ENCODE measurements at places on chromosomes 1 and 21. TPM values are rescaled to one million over a fixed set of nuclear protein-coding genes. Genes with fewer than 3 reads are reported as not detected.

Gene ADAM30
- total RNA-seq = under 0.01 TPM

Gene RAB3B
- total RNA-seq = 77.3 TPM

Gene ACTRT2
- not detected for total RNA-seq

Gene OR10Z1
- not detected for total RNA-seq

Gene STK40
- 24.6 TPM for total RNA-seq

Gene CASQ1
- total RNA-seq = not detected

Gene HENMT1
- 5.2 TPM for total RNA-seq

Gene PDE9A
- 3.9 TPM for total RNA-seq

Gene KPRP
- not detected for total RNA-seq

Gene F5
- not detected for total RNA-seq

Gene CFHR4
- not detected for total RNA-seq

Gene SEMA4A
- 0.43 TPM for total RNA-seq

Gene SNAP47
- 58.3 TPM for total RNA-seq

Gene DDR2
- 289 TPM for total RNA-seq

Gene TNFRSF1B
- total RNA-seq = 25.9 TPM

Gene MRPL37
- 79.5 TPM for total RNA-seq

Gene SMIM11
- 4.7 TPM for total RNA-seq

Gene SLC37A1
- 0.97 TPM for total RNA-seq

Gene KRTAP21-1
- not detected for total RNA-seq

Gene RBP7
- 0.43 TPM for total RNA-seq

Gene BARHL2
- not detected for total RNA-seq

Gene CYP4A11
- total RNA-seq = not detected

Gene BRDT
- 0.97 TPM for total RNA-seq

Gene LRRC40
- total RNA-seq = 20.9 TPM

Gene SPATA6
- total RNA-seq = 4.2 TPM

Gene PTGS2
- 3.0 TPM for total RNA-seq

Gene CLDN19
- not detected for total RNA-seq

Gene OR2G3
- not detected for total RNA-seq

Gene OR2T2
- not detected for total RNA-seq

Gene SLFNL1
- total RNA-seq = under 0.01 TPM

Gene TFF3
- total RNA-seq = not detected

Gene ZBTB21
- total RNA-seq = 18.7 TPM

Gene KRTAP10-8
- total RNA-seq = not detected

Gene ALG6
- 8.7 TPM for total RNA-seq

Gene HCN3
- 1.6 TPM for total RNA-seq

Gene OR6P1
- not detected for total RNA-seq

Gene TSSK3
- 0.86 TPM for total RNA-seq

Gene C1orf116
- total RNA-seq = under 0.01 TPM

Gene AJAP1
- under 0.01 TPM for total RNA-seq

Gene NVL
- 21.6 TPM for total RNA-seq

Gene GFI1
- total RNA-seq = under 0.01 TPM

Gene MAP10
- 2.2 TPM for total RNA-seq

Gene RPAP2
- total RNA-seq = 9.9 TPM

Gene ICOSLG
- 0.64 TPM for total RNA-seq

Gene NHLH2
- total RNA-seq = under 0.01 TPM

Gene ENAH
- total RNA-seq = 135 TPM

Gene TNFSF18
- 2.9 TPM for total RNA-seq

Gene KRTAP11-1
- total RNA-seq = not detected

Gene CD101
- under 0.01 TPM for total RNA-seq
